ENCODE measurements at places on chromosomes 13 and 19.

DNA sequence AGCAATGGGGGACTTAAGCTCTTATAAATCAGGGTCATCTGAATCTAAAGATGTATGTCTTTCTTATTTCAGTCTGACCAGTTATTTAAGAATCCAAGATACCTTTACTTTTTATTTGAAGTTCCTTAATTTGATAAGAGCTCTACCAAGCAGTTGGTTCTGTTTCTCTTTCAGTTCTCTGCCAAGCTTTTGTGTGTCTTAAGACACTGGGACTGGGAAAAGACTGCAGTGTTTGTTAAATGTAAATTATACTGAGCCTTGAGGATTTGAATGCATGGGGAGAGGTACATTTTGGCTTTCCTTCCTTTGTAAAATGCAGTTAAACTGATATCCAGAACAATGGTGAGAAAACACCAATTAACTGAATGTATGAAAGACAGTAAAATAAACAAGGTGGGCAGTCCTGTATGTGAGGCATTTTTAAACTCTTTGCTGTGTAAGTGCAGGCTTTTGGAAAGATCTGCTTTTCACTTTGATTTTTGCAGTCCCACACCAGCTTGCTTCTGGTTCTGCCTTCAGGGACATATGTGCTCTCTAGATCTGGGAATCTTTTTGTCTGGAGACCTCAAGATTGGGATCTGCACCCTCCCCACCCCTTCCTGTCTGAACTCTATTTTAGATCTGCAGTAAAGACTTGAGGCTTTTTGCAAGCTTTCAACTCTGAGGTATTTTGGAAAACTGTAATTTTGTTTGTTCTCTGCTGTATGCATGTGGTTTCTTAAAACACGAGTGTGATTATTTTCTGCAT is 77.6 kb downstream of the LRCH1 start:
- H3K27me3 ChIP-seq, result no peaks in the 10 kb centered on the region
- H3K36me3 ChIP-seq, result peaks cover 8% of the 10 kb centered on the region
- peaks cover 83% of the 10 kb centered on the region for H3K4me1 ChIP-seq
- H3K4me3 ChIP-seq, result peak overlapping the region; percentile 29
- DNase-seq, result no peak
- H3K27ac ChIP-seq, result peak overlapping the region; percentile 67

DNA sequence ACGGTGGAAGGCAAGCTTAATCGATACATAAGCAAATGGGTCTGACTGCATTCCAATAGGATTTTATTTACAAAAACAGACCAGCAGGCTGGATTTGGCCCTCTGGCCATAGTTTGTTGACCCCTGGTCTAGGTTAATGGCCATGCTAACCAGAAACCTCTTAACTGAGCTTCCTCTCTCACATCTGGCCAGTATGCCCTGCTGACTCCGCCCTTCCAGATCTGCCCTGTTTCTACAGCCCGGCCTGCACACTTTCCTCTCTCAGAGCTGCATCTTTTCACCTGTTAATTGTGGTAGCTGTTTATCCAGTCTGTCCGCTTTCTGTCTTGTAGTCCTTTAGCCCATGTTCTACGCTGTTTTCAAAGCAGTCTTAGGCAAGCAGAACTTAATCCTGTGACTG is 25.6 kb downstream of the EDNRB start:
- H3K36me3 ChIP-seq, result no peaks in the 10 kb centered on the region
- no peak overlapping the region for H3K27ac ChIP-seq
- H3K27me3 ChIP-seq, result peaks cover 3% of the 10 kb centered on the region

DNA sequence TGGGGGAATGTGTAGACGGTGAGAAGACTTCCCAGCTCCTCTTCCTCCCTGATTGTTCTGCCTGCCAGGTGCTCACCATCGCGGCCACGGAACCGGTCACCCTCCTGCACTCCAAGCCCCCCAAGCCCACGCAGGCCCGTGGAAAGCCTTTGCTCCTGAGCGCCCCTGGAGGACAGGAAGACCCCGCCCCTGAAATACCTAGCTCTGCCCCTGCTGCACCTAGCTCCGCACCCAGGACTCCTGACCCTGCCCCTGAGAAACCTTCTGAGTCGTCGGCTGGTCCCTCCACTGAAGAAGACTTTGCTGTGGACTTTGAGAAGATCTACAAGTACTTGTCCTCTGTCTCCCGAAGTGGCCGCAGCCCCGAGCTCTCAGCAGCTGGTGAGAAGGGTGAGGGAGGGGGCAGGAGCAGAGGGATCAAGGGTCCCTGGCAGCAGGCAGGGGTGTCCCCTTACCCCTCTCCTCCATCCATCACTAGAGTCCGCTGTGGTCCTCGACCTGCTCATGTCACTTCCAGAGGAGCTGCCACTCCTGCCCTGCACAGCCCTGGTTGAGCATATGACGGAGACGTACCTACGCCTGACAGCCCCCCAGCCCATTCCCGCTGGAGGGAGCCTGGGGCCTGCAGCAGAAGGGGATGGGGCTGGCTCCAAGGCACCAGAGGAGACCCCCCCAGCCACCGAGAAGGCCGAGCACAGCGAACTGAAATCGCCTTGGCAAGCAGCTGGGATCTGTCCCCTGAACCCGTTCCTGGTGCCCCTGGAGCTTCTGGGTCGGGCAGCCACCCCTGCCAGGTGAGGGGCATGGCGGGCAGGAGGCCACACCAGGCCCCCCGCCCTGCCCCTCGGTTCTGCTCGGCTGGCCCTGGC is 2.1 kb downstream of the SNAPC2 start:
- no peak overlapping the region for H3K27ac ChIP-seq
- DNase-seq, result no peak

GRCh38 chr19:49565261-49565660 is 15.1 kb downstream of the NOSIP start:
- peaks cover 54% of the 10 kb centered on the region for H3K4me1 ChIP-seq
- peaks cover 11% of the 10 kb centered on the region for H3K36me3 ChIP-seq
- no peak for DNase-seq

DNA sequence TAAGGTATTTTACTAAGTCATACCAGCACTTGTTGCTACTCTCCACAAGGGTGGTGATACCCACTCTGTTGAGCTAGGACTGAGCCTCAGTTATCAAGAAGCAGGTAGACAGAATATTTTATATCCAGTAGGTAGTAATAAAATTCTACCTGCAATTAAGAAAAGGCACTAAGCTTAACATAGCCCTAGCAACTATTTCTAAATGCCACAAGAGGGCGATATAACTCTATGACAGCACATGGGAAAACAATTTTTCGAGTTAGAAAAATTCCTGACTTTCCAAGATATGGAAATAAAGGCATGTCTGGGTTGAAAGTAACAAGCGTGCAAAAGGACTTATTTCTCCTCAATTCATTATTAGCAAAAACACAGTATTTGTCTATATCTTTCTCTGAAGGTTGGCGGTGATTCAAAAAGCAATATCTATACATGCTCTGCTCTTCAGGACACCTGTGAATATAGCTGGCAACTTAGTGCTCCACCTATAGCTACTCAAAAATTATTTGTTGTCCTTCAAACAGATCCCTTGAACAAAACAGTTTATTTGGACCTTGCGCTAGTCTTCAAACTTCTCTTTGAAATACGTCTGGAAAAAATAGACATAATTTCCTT is 14.7 kb downstream of the CCDC169 start:
- H3K27ac ChIP-seq, result no peak overlapping the region
- H3K27me3 ChIP-seq, result no peaks in the 10 kb centered on the region
- no peak overlapping the region for H3K4me3 ChIP-seq
- no peak for DNase-seq
- H3K36me3 ChIP-seq, result no peaks in the 10 kb centered on the region

- H3K27ac ChIP-seq, result peak overlapping the region; percentile 99
- H3K4me3 ChIP-seq, result peak overlapping the region; percentile 99
- no peaks in the 10 kb centered on the region for H3K27me3 ChIP-seq
- DNase-seq, result no peak
- H3K4me1 ChIP-seq, result peaks cover 34% of the 10 kb centered on the region
Observed at GRCh38 chr19:13149628-13150186, 468 bp downstream of the STX10 start.

DNA sequence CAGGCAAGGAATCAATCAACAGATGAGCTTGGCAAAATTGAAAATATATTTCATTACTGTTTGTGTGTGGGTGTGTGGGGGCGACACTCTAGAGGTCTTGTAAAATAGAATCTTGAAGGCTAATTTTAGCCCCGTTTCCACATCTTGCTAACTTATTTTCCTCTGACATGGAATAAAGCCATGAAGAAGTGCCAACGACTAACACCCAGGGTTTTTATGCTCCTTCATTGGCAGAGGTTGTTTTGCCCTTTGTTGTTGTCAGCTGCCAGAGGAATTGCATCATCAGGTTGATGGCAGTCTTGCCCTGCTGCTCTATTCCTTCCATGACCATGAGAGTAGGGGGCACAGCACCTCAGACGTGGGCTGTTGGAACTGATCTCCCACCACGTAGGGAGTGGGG is 30.6 kb upstream of the FAM216B start:
- H3K4me3 ChIP-seq, result no peak overlapping the region
- H3K36me3 ChIP-seq, result no peaks in the 10 kb centered on the region
- H3K27ac ChIP-seq, result no peak overlapping the region
- H3K4me1 ChIP-seq, result no peaks in the 10 kb centered on the region
- no peak for DNase-seq

Data from activated B cell treated with CpG ODN at 0.5 μM for 24 hours (primary cell).